G401 (cell line): ENCODE measurements at places on chromosomes 16 and 17.

- DNase-seq, result no peak
Measured at GRCh38 chr16:49547448-49547847, 173.8 kb downstream of the C16orf78 start.

DNA sequence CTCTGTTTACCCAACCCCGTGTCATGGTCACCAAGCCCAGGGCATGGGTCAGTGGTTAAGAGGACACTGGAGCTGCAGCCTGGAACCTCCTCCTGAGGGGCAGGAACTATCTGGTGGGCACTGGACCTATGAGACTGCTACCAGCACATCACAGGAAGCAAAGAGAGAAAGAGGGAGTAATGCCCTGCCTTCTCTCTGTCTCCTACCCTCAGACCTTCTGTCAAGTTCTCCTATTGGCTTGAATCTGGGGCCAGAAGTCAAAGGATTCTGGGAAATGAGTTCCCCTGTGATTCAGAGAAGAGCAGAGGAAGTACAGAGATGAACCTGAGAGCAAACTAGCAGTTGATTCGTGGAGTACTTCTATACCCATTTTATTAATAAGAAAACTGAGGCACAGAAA, 123.0 kb upstream of the GNAO1 start:
- no peak for DNase-seq

DNA sequence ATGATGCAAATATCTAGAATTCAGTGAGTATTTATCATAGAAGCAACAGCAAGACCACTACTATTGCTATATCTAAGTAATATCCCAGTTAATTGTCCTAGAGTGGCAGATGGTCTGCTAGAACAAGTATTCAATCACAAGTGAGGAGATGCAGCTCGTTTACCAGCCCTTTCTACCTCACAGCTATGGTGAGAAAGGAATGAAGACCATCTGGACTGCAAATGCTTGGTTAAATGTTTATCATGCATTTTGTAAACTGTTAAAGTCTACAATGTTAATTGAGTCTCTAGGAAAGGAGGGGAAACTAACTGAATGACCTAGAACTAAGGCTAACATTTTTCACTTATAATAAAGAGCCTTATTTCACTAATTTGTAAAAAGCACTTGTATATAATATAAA, 52.5 kb downstream of the CNOT1 start:
- no peak for DNase-seq

- no peak for DNase-seq
Measured at GRCh38 chr16:86319585-86320236, 190.6 kb upstream of the FOXF1 start.

GRCh38 chr17:19649274-19649541, 657 bp downstream of the ALDH3A2 start:
- DNase-seq, result no peak

GRCh38 chr16:83721676-83722075, 86.1 kb upstream of the HSBP1 start:
- no peak for DNase-seq

DNA sequence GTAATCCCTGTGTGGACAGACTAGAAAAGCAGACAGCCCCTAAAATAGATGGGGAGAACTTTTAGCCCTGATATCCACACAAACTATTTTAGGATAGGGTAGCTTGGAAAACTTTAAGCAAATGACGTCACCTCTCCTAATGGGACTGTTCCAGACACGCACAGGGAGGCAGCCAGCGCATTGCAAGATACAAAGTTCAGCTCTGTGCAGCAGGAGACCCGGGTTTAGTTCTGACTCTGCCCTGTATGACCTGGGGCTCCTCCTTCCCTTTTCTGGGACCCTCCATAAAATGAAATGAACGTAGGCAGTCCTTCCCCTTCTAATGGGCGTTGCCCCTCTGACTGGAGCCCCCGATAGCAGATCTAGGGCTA, 6.3 kb downstream of the ZNF689 start:
- DNase-seq, result no peak
